K562 (cell line): ENCODE measurements at places on chromosomes 2 and 18.

GRCh38 chr2:168632709-168633121, 169.7 kb upstream of the NOSTRIN start:
- DNase-seq, result no peak

GRCh38 chr18:60202708-60203107, 169.9 kb downstream of the MC4R start:
- DNase-seq, result no peak

DNA sequence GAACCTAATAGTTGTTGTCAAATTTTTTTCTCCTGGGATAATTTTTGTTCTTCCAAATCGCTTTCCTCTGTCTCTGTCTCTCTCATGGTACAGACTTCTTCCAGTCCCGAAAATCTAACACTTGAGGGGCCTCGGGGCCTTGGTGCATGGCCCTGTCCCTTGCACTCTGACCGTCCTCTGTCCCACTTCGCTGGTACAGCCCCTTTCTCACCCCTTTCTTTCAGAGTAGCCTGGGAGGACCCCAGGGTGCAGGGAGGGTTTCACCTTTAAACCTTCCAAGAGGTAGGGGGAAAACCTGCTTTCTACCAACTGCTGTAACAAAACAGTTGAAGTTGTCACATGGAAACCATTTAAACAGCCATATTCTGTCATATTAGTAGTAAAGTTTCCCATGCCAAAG, 22.2 kb upstream of the FAHD2A start:
- no peak for DNase-seq

- DNase-seq, result no peak
Measured at GRCh38 chr18:37521510-37522465, 43.8 kb downstream of the CELF4 start.

GRCh38 chr2:238897122-238897880, 49.4 kb downstream of the TWIST2 start:
- no peak for DNase-seq

GRCh38 chr2:75707901-75708300, 2.8 kb downstream of the GCFC2 start:
- no peak for DNase-seq

GRCh38 chr2:85151026-85151425, 17.8 kb downstream of the TCF7L1 start:
- no peak for DNase-seq

DNA sequence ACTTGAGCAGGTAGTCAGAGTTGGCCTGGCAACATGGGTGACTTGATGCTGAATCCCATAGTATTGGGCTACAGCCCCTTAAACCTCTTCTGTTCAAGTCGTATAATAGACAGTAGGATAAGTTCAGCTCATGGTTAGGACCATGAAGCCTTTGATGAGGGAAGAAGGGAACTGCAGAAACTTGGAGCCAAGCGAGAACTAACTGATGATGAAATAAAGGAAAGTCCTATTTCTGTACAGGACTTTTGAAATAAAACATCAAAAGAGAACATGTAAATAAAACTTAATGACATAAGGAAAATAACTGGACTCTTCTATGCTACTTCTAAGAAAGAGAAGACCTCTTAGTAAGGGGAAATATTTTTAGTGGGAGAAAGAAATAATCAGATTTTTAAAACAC, 51.2 kb upstream of the UGP2 start:
- no peak for DNase-seq

GRCh38 chr2:36480028-36480427, 117.9 kb downstream of the FEZ2 start:
- DNase-seq, result no peak

- DNase-seq, result no peak
Measured at GRCh38 chr2:181196401-181196800, 216.0 kb downstream of the UBE2E3 start.

DNA sequence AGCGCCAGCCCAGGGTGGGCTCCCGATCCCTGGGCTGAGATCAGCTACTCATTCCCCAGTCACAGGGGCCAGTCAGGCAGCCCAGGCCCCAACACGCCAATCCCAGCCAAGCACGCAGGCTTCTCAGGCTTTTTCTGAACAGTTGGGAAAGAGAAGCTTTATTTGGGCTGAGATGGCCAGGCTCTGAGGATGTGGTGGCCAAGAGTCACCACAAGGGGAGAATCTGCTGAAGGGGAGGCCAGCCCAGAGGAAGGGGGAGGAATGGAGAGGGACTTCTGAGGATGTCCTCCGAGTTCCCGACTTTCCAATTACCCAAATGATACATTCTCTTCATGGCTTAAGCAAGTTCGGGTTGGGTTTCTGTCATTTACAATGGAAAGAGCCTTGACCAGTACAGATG, 2.8 kb upstream of the DIPK1C start:
- peak; percentile 30 for DNase-seq

DNA sequence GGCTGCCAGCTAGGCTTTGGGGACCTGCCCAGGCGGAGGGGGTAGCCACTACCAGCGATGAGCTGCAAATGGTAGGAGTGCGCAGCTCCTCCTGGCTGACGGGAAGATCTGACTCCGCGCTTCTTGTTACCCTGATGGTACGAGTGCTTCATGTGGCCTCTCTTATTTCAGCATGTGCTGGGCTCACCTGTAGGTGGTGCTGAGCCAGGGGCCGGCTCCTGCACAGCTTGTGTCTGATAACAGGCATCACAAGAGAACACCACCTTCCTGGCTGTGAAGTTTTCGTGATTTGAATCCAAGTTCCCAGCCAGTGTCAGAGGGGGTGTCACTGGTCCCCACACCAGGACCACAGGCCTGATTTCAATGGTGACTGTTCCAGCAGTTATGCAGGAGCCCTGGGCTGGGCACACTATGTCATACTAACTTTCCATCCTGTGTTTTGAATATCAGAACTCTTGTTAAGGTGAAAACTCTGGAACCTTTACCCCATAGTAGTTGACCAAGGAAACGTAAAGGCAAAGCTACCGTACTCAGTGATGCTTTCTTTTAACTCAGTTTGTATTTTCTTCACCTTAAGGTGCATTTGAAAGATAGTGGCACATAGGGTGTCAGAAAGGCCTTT, 28.0 kb downstream of the APCDD1 start:
- DNase-seq, result no peak

GRCh38 chr18:6976935-6977334, 140.7 kb downstream of the LAMA1 start:
- no peak for DNase-seq

- DNase-seq, result no peak
Measured at GRCh38 chr2:101446869-101447268, 28.0 kb downstream of the RFX8 start.

DNA sequence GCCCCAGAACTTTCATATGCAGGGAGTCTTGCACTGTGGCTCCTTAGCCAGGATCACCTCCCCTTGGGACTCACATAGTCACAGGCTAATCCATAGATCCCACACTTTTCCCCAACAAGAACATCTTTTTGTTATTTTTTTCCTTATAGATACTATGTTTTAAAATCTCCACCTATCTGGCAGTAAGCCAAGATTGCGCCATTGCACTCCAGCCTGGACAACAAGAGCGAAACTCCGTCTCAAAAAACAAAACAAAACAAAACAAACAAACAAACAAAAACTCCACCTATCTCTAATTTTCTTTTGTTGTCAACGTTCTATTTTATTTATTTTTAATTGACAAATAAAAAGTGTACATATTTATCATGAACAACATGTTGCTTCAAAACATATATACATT, 141.7 kb downstream of the PDE11A start:
- no peak for DNase-seq

DNA sequence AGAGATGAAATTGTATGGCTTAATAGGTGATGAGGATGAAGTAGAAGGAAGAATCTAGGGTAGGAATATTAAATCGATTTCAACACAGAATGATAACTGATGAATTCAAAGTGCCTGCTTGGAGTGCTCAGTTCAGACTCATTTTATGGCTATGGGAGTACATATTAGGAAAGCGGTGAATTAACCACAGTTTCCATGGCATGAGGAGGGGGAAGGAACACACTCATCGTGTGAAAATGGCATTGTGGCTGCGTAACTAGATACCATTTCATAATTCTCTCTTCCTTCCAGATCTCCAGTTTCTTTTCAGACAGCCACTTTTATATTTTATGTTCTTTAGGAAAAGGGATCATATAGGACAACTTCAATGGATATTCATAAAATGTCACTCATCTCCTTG, 232.3 kb upstream of the KCNJ3 start:
- DNase-seq, result no peak
